ENCODE measurements at places on chromosomes 3 and 15.

GRCh38 chr3:73399666-73400253, 225.0 kb downstream of the PDZRN3 start:
- no peak for DNase-seq

GRCh38 chr3:55453886-55454496, 33.1 kb downstream of the WNT5A start:
- no peak for DNase-seq

DNA sequence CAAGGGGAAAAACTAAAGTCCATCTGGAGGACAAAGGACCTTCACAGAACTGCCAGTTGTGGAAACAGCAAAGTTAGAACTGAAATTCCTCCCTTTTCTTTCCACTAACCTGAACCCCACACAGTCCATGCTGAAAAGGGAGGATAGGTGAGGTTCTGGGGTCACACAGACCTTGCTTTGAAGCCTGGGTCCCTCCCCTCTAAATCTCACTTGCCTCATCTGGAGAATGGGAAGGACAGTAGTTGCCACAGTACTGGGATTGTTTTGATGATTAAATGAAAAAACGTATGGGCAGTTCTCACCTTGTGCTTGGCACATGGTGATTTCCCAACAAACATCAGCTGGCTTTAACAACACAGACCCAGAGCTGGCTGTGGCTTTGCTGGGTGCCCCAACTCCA, 166.4 kb upstream of the LRIG1 start:
- DNase-seq: no peak

DNA sequence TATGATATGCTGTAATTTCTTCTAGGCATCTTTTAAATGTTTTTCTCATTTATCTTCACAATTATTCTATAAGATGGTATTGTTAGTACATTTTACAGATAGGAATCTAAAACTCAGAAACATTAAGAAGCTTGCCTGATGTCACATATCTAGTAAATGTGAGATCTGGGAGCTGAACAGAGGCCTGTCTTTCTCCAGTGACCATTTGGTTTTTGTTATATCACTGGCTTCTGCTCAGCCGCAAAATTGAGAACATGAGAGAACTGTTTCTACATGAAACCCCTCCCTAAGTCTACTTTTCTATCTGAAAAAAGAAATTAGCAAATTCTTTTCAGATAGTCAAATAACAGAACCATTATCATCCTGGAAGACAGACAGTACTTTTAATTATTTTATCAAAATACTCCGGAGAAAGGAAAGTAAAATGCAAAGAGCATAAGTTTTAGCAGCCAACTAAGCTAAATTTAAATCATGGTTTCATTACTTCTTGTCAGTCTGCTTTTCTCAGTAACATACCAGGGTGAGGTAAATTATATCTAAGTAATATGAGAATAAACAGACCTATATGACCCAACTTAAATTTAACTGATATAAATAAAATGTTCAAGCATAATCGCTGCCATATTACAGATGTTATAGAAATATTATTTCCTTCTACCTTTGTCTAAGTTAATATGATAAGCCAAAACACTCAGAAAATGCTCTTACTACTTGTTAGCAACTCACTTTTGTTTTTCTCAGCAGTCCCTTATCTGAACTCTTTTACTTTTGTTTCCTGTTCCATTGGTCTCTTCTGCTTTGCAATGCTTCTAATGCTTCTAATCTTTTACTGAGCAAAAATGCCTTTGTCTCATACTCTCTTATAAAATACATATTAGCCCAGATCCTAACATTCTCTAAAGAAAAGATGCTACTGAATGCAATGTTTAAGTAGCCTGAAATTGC, 68.0 kb upstream of the MBNL1 start:
- DNase-seq: no peak
